ENCODE measurements at places on chromosomes 1 and 21.

- DNase-seq: no peak
Measured at GRCh38 chr1:89884718-89885596, 64.1 kb downstream of the LRRC8D start.

DNA sequence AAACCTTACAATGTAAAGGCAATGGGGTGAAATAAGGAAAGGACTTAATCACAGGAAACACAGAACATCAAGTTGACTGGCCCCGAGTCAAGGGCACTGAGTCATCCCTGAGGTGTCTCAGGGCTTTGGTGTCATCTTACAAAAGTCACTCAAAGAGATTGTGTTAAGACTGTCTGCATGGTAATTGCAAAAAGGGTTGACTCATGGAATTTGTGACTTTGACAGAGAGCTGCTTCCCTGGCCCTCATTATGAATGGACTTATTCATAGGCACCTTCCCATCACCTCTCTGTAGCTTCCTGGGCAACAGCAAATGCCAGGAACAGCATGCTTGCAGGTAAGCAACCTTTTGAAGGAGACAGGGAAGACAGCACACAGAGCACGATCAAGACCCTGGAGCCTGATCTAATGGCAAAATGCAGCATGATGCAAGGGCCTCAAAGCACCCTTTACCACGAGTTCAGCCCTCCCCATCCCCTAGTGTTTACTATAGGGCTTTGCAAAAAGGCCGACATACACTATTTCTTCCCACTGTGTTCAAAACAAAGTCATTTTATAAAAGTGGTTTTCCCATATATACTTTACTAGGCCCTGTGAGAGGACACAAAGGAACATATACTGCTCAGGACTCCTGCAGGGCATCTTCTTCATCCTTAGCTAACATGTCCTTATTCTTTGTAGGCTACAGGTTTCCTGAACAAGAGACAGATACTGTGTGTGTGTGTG lies 17.1 kb downstream of the ZP4 start:
- no peak for DNase-seq

DNA sequence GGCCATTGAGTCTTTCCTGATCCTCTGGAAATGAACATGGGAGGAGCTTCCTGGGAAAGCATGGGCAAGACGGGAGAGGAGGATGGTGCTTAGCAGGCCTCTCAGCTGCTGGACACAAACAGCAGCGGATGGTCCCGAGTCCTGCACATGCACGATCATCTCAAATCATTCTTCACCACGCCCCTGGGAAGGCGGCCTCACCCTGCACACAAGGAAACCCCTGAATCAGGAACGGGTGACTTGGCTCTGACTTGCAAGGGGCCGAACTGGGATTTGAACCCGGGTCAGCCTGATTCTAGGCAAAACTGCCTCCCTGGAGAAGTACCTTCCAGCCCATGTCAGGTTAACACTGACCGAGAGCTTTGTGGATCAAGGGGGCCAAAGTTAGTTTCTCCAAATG lies 134.8 kb upstream of the WNT4 start:
- no peak for DNase-seq

DNA sequence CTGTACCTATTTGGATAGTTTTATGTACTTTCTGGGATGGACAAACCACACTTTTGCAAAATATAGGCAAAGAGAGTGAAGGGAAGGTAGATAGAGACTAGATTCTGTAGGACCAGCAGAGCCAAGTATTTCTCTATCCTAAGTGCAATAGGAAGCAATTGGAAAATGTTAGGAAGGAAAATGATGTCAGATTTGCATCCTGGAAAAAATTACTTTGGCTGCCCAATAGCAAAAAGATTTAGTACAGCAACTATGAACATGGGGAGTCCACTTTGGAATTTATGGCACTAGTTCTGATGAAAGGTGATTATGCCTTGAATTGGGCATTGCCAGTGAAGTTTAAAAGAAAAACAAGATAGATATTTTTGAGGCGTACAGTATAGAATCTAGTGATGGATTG lies 50.7 kb upstream of the CACYBP start:
- no peak for DNase-seq

DNA sequence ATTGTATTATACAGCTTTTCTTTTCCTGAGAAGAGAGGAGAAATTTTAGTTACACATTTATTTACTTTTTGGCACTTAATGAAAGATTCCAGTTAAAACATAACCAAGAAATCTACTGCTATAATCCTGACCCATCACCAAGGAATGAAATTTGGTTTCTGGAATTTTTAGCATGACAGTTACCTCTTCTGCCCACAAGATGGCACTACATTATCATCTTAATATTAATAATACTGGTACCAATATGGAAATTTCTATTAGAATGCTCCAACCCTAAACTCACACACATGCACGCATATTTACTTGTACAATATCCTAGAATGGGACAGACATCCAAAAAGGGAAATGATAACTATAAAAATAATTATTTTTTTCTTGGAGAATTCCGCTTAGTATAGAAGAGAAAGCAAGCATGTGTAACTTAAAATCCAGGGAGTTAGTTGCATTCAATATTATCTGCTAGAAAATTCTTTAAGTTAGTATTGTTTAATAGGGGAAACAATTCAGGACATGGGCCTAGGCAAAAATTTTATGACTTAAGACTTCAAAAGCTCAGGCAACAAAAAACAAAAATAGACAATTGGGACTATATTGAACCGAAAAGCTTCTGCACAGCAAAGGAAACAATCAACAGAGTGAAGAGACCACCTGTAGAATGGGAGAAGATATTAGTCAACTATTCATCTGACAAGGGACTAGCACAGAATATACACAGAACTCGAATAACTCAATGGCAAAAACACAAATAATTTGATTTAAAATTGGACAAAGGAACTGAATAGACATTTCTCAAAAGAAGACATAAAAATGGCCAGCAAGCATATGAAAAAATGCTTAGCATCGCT lies 37.4 kb downstream of the MAP3K21 start:
- DNase-seq: no peak

DNA sequence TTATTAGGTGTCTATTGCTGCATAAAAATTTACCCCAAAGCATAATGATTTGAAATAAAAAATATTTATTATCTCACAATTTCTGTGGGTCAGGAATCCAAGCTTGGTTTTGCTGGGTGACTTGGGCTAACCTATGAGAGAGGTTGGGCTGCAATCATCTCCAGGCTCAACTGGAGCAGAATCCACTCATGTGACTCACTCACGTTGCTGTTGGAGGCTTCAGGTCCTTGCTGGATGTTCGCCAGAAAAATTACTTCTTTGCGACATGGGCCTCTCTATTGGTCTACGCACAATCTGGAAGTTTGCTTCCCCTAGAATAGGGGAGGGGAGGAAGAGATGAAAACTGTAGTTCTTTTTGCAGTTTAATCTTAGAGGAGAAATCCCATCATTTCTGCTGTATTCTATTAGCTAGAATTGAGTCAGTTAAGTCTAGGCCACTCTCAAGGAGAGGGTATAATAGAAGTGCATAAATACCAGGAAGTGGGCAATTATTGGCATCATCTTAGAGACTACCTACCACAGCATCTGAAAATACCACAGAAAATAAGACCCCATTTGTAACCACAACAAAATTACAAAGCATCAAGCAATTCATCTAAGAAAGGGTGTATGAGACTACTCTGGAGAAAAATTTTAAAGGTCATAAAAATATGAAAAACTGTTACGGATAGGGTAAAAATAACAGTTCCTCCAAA lies 5.7 kb upstream of the FASLG start:
- DNase-seq: no peak

DNA sequence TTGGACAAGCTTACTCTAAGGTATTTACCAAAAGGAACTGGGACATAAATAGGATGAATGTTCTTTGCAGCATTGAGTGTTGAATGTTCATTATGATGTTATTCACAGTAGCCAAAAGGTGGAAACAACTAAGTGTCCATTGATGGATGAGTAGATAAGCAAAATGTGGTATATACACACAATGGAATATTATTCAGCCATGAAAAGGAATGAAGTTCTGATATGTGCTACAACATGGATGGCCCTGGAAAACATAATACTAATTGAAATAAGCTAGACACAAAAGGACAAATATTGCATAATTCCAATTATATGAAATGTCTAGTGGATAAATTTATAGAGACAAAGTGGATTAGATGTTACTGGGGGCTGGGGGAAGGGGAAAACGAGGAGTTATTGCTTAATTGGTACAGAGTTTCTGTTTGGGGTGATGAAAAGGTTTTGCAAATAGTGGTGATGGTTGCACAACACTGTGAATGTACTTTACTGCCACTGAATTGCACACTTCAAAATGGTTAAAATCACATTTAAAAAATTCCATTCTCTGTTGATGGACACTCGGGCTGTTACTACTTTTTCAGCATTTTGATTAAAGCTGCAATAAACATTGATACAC lies 2.9 kb downstream of the MTARC1 start:
- no peak for DNase-seq

- DNase-seq: no peak
Measured at GRCh38 chr1:198780376-198780775, 141.5 kb downstream of the PTPRC start.

- DNase-seq: no peak
Measured at GRCh38 chr21:44462086-44462833, 7.0 kb downstream of the LRRC3 start.

- DNase-seq: no peak
Measured at GRCh38 chr1:52360595-52360968, 5.4 kb downstream of the CC2D1B start.

DNA sequence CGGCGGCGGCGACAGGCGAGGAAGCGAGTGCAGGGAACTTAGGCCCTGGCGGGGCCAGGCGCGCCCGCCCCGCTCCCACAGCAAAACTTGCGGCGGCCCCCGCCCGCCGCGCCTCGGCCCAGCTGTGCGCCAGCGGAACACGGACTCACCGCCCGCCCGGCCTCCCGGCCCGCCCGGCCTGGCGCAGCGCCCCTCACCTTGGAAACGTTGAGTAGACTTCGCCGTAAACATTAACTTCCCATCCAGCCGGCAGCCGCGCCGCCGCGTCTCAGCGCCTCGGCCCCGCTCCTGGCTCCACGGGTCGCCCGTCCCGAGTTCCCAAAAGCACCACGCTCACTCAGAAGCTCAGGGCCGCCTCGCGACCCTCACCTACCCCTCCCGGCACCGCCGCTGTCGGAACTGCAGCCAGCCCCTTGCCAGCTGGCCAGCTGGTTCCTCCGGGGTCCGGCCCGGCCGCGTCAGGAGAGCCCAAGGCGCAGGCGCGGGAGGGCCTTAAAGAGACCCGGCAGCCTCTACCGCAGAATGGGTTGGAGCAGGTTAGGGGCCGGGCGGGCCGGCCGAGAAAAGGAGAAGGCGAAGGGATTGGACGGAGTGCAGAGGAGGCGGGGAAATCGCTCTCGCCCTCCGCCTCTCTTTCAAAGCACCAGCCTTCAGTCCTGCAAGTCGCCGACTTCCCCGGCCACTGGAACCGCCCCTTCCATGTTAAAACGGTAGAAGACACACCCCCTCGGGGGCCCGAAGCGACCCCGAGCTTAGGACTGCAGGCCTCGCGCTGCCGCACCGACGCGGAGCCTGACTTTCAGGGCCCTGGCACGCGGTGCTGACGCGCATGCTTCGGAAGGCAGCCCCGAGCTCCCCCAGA lies at the start of gene EVI5:
EVI5 (minus strand) TSS at position 470 of the 862 bp plus-strand sequence. CDS start 48,562 bp downstream, outside the sequence.
- DNase-seq: peak; percentile 46

DNA sequence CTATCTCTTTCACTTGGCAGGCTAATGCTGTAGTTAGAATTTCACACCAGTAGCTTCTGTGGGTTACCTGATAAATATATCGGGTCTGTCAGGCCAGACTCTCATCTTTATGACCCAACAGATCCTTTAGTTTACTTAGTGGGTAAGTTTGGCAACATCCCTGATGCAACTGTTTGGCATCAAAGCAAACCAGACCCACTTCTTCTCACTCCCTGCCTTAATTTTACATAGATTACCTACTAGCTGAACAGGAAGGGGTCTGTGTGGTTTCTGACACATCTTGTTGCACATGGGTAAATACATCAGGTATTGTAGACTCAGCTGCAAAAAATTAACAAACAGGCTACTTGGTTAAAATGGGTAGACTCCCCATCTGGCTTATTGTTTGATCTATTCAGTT lies 3.2 kb upstream of the GUK1 start:
- DNase-seq: no peak

GRCh38 chr1:18300376-18300775 lies 180.4 kb upstream of the KLHDC7A start:
- DNase-seq: no peak

DNA sequence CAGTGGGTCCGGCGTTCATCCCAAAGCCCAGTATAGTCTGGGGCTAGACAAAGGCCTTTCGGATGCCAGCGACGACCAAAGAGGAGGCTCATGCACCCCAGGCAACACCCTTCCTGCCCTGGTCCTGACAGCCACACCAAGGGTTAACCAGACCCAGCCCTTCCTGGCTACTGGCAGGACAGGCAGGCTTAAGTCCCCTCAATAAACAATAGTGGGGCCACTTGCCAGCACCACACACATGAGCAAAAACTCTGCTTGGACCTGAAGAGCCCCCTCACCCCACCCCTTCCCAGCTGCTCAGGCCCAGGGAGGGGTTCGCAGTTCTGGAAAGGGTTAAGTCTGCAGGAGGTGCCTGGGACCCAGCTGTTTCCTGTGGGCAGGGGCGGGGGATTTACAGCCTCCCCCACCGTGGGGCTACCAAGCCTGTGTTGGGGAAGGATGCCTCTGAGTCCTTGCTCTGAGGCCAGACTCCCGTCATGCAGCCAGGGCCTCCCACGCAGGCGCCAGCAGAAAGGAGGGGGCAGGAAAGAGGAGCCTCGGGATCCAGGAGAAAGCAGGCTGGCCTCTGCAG lies 18.2 kb downstream of the PHLDA3 start:
- no peak for DNase-seq

GRCh38 chr1:182389619-182390047 lies 2.0 kb downstream of the GLUL start:
- no peak for DNase-seq

GRCh38 chr1:112954017-112954650 lies 1.9 kb downstream of the SLC16A1 start:
- DNase-seq: no peak

DNA sequence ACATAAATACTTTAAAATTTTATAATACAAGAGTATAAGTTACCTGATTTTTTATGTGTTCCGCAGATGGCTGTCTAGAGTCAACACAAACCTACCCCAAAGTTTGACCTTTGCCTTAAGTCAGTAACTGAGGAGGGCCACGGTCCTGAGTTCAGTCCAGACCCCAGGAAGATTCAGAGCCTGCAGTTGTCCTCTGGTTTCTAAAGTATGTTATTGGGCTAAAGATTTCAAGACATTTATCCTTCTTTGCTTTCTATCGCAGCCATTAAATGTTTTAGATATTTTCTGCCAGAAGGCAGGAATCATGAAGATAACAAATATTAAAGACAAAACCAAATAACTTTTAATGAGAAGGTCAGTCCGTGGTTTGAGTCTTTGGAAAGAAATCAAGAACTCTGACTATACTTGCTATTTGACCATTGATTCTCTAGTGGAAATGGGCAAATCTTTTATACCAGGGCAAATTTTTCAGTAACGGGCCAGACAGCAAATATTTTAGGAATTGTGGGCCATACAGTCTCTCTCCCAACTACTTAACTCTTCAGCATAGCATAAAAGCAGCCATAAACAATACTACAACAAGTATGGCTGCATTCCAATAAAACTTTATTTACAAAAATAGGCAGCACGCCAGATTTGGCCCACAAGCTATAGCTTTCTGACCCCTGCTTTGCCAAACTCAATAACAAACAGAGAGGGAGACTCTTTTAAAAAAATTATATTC lies 38.0 kb upstream of the HAO2 start:
- no peak for DNase-seq

GRCh38 chr1:41537788-41538351 lies 53.4 kb upstream of the EDN2 start:
- DNase-seq: no peak

GRCh38 chr1:57109883-57110282 lies 144.1 kb upstream of the C8B start:
- DNase-seq: no peak

GRCh38 chr1:174337000-174337681 lies 110.6 kb upstream of the GPR52 start:
- DNase-seq: no peak

All from activated CD4-positive, alpha-beta T cell treated with anti-CD3 and anti-CD28 coated beads for 24 hours (primary cell).